T-helper 17 cell (primary cell): ENCODE measurements at places on chromosomes 4 and X. TPM values are rescaled to one million over a fixed set of nuclear protein-coding genes. Genes with fewer than 3 reads are reported as not detected.

Gene F8
- 5.6 TPM for total RNA-seq

Gene TAF1
- total RNA-seq, result 62.5 TPM

Gene USP17L26
- total RNA-seq, result not detected

GRCh38 chr4:154186035-154186434 is 305.6 kb downstream of the DCHS2 start:
- H3K36me3 ChIP-seq, result no peaks in the 10 kb centered on the region
- H3K27me3 ChIP-seq, result peaks cover 11% of the 10 kb centered on the region
- H3K4me1 ChIP-seq, result no peaks in the 10 kb centered on the region
- no peak overlapping the region for H3K4me3 ChIP-seq

- no peaks in the 10 kb centered on the region for H3K27me3 ChIP-seq
- H3K36me3 ChIP-seq, result no peaks in the 10 kb centered on the region
- no peak for DNase-seq
- peaks cover 3% of the 10 kb centered on the region for H3K4me1 ChIP-seq
These were observed 15.2 kb upstream of the CLOCK start for GRCh38 chr4:55561889-55562288.

GRCh38 chr4:4524364-4524763 is 17.5 kb downstream of the STX18 start:
- no peaks in the 10 kb centered on the region for H3K27me3 ChIP-seq
- peak overlapping the region; percentile 93 for H3K27ac ChIP-seq
- H3K4me3 ChIP-seq, result peak overlapping the region; percentile 71
- no peak for DNase-seq

GRCh38 chr4:8316251-8316771 is 46.8 kb downstream of the HTRA3 start:
- DNase-seq, result no peak
- no peak overlapping the region for H3K27ac ChIP-seq
- H3K27me3 ChIP-seq, result peaks cover 19% of the 10 kb centered on the region

- peak overlapping the region; percentile 93 for H3K27ac ChIP-seq
- peaks cover 21% of the 10 kb centered on the region for H3K4me1 ChIP-seq
- DNase-seq, result peak; percentile 72
- peaks cover 3% of the 10 kb centered on the region for H3K36me3 ChIP-seq
These were observed 1.5 kb downstream of the DCUN1D4 start for GRCh38 chr4:51844153-51845054.

DNA sequence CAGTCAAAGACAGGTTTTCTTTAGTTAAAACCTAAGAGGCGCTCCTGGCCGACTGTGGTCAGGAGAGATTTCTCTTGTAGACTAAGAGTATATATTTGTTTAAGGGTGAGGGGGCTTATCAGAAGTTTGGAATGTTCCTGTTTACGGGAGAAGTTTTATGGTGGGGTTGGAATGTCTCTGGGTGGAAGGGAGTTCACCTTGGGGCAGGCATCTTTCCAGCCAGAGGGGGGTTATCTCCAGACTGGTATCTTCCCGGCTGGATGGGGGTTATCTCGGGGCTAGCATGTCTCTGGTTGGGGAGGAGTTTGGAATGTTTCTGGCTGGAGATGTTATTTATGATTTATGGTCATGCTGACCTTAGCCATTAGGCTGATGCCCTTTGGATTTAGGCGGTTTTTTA is 116.0 kb downstream of the COX7B2 start:
- no peaks in the 10 kb centered on the region for H3K36me3 ChIP-seq
- no peak overlapping the region for H3K27ac ChIP-seq
- H3K4me3 ChIP-seq, result no peak overlapping the region

GRCh38 chr4:158649111-158649680 is 22.5 kb downstream of the C4orf46 start:
- H3K27ac ChIP-seq, result no peak overlapping the region
- peaks cover 18% of the 10 kb centered on the region for H3K27me3 ChIP-seq
- no peak for DNase-seq
- no peak overlapping the region for H3K4me3 ChIP-seq
- peaks cover 3% of the 10 kb centered on the region for H3K4me1 ChIP-seq

DNA sequence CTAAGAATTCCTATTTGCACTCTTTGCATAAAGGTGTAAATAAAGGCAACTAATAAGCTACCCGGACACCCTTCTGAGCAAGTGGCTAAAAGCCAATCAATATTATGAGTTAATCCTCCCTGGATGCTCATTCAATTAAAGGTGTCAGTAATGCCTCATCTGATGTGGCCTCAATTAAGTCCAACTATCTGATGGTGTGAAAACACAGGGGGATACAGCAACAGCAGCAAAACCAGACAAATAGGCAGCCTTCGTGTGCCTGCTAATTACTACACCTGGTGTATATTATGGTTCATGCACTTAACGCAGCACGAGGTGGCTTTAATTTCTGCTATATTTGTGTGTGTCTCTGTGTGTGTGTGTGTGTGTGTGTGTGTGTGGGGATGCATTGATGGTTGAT is 244.4 kb downstream of the DCLK2 start:
- no peaks in the 10 kb centered on the region for H3K27me3 ChIP-seq
- peaks cover 8% of the 10 kb centered on the region for H3K4me1 ChIP-seq
- no peak overlapping the region for H3K27ac ChIP-seq
- H3K4me3 ChIP-seq, result no peak overlapping the region
- DNase-seq, result no peak
- peaks cover 9% of the 10 kb centered on the region for H3K36me3 ChIP-seq

DNA sequence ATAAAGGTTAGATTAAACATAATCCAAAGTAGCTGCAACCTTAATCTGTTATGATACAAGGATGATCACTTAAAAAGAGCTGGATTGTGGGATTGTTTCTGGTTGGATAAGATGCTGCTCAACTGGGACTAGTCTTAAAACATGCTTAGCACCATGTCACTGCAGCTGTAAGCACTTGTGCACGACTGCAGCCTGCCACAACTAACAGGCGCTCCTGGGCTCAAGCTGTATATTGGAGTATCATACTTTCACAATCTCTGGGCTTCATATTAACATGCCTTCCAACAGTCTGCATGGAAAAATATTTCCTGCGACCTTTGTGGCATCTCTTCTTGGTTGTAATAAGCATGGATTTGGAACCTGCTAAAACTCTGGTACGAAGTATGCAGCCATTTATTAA is 493.0 kb upstream of the PITX2 start:
- H3K36me3 ChIP-seq, result no peaks in the 10 kb centered on the region
- no peaks in the 10 kb centered on the region for H3K27me3 ChIP-seq
- DNase-seq, result no peak
- H3K4me3 ChIP-seq, result no peak overlapping the region
